Hair follicle dermal papilla cell (primary cell): ENCODE measurements at places on chromosomes 5 and 9. TPM values are rescaled to one million over a fixed set of nuclear protein-coding genes. Genes with fewer than 3 reads are reported as not detected.

The CYLC2 gene
- total RNA-seq: not detected in 2 replicates

The TMEM174 gene
- total RNA-seq: not detected in 2 replicates

The FBLL1 gene
- total RNA-seq: 0.65 and 1.8 TPM in 2 replicates

The ELOVL7 gene
- total RNA-seq: 0.49 and 0.97 TPM in 2 replicates

The PDGFRB gene
- total RNA-seq: 497 and 543 TPM in 2 replicates

The HTR4 gene
- not detected in 2 replicates for total RNA-seq

The SPINK13 gene
- not detected in 2 replicates for total RNA-seq

The FSTL4 gene
- not detected in 2 replicates for total RNA-seq

The PHF2 gene
- 21.9 and 22.6 TPM in 2 replicates for total RNA-seq

The CRB2 gene
- under 0.01 and 0.16 TPM in 2 replicates for total RNA-seq

The PCDHAC2 gene
- 0.73 and 1.8 TPM in 2 replicates for total RNA-seq

The PCDHGB2 gene
- total RNA-seq: 4.1 and 4.6 TPM in 2 replicates

The PSMD5 gene
- total RNA-seq: 38.4 and 46.6 TPM in 2 replicates

The ZNF618 gene
- 17.1 and 20.3 TPM in 2 replicates for total RNA-seq

The MZB1 gene
- 0.16 TPM in 1 of 2 replicates, not detected in the other for total RNA-seq

The ADRA1B gene
- total RNA-seq: 0.49 TPM in 2 replicates

The ECM2 gene
- 34.5 and 38.5 TPM in 2 replicates for total RNA-seq

The MUSK gene
- 0.12 and 0.97 TPM in 2 replicates for total RNA-seq

The RIGI gene
- total RNA-seq: 15.3 and 22.6 TPM in 2 replicates

The TMC1 gene
- total RNA-seq: 0.85 and 1.5 TPM in 2 replicates

The C7 gene
- not detected in 2 replicates for total RNA-seq

The BAAT gene
- 0.12 TPM in 1 of 2 replicates, not detected in the other for total RNA-seq

The SPEF2 gene
- 5.5 and 10.5 TPM in 2 replicates for total RNA-seq

The RFX3 gene
- total RNA-seq: 2.7 and 3.2 TPM in 2 replicates

The WDR31 gene
- 1.6 and 2.2 TPM in 2 replicates for total RNA-seq

The PTGES2 gene
- 45.7 and 48.0 TPM in 2 replicates for total RNA-seq

The DOK3 gene
- 1.9 and 3.9 TPM in 2 replicates for total RNA-seq

The LVRN gene
- total RNA-seq: 1.5 and 2.4 TPM in 2 replicates

The ANKRD18A gene
- not detected in 2 replicates for total RNA-seq

The C9orf43 gene
- 0.24 and 0.49 TPM in 2 replicates for total RNA-seq

The HMMR gene
- total RNA-seq: 0.65 and 2.2 TPM in 2 replicates

The CPLANE1 gene
- 29.4 and 40.6 TPM in 2 replicates for total RNA-seq

The ADRB2 gene
- total RNA-seq: 1.7 and 2.8 TPM in 2 replicates

The SPATA9 gene
- total RNA-seq: 0.16 and 0.61 TPM in 2 replicates

The PCDHA11 gene
- 0.24 and 0.49 TPM in 2 replicates for total RNA-seq

The PKD2L2 gene
- total RNA-seq: not detected in 2 replicates

The SHB gene
- 12.9 and 15.7 TPM in 2 replicates for total RNA-seq

The BICD2 gene
- total RNA-seq: 51.9 and 53.5 TPM in 2 replicates
